ENCODE measurements at places on chromosomes 7 and 10.

DNA sequence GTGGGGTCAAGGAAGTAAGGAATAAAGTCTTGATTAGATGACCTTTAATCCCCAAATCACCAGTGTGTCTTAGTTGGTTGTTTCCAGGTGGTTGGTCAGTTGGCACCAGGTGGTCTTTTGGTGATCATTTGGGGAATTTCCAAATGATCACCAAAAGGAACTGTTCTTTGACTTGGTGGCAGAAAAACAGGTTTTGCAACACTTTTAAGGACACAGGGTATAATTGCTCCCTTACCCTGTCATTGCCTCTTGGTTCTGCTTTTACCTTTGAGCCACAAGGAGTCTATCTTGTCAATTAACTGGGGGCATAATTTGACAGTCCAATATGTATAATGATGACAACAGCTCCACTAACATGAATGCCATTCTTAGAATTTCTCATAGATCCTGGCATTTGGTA, 104.2 kb downstream of the ADK start:
- no peak for DNase-seq

DNA sequence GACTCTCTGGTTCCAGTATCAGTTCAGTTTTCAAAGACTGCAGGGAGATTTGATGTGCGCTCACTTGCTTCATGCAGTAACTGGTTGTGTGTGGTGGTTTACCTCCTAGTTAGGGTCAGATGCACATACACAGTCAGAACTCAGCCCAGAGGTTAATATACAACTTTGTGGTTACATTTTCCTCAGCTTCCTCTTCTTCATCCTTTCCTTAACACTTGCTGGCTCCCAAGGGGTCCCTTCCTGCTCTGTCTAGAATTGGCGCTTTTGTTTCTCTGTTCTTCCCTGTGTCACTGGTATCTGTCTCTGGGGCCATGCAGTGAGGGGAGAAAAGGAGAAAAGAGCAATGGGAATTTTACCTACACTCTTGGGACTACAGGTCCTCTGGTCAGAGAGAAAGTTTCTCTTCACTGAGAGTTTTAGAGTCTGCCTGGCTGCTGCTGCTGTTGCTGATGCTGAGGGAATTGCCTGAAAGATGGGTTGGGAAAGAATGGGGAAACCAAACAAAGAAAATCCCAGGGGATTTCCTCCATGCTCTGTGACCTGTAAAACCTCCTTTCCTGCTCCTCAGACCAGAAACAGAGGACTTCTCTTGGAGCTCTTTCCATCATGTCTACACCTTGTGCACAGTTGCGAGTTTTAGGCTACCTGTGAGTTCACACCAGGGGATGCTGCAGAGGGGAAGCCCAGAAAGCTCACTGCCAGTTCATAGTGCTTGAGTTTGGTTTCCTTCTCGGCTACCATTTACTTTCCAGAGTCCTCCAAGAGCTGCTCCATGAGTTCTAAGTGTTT, 74.6 kb downstream of the WDFY4 start:
- no peak for DNase-seq

DNA sequence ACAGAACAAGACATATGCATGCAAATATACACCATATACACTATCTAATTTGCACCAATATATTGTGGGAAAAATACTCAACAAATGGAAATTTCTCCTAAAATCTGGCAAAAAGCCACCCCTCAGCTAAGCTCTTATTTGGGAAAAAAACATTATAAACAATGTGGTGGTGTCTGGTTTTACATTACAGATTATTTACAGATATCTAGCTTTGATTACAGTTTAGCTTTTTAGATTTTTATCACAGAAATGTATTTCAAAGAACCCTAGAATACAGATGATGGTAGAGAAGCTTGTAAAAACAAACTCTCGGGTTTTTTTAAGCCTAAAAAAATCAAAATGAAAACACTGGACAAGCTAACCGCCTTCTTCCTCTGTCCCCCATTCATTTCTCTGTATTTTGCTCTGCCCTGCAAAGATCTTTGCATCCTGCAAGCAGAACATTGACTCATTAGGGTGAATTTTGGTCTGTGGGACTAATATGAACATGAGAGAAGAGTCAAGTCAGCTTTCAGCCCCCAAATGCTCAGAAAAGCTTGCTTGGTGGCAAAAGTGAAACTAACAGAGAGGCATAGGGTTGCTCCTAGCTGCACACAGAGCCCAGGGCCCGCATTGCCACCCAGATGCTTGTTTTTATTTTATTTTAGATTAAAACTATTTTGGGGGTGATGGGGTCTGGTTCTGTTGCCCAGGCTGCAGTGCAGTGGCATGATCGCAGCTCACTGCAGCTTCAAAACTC, 88.8 kb upstream of the LYZL1 start:
- no peak for DNase-seq

DNA sequence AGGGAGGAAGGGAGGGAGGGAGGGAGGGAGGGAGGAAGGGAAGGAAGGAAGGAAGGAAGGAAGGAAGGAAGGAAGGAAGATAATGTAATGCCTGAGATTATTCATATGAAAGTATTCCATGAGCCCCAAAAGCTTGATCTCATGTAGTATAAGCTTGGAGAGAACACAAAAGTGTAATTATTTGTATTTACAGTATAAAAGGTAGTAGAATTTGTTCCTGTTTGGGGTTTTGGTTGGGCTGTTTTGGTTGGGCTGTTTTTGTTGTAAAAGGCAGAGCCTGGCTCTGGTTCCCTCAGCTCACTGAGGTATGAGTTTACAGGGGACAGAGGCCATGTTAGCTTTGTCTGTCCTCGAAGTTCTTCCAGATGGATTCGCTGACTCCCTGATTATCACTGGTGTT, 45.3 kb upstream of the EBLN1 start:
- DNase-seq, result no peak

DNA sequence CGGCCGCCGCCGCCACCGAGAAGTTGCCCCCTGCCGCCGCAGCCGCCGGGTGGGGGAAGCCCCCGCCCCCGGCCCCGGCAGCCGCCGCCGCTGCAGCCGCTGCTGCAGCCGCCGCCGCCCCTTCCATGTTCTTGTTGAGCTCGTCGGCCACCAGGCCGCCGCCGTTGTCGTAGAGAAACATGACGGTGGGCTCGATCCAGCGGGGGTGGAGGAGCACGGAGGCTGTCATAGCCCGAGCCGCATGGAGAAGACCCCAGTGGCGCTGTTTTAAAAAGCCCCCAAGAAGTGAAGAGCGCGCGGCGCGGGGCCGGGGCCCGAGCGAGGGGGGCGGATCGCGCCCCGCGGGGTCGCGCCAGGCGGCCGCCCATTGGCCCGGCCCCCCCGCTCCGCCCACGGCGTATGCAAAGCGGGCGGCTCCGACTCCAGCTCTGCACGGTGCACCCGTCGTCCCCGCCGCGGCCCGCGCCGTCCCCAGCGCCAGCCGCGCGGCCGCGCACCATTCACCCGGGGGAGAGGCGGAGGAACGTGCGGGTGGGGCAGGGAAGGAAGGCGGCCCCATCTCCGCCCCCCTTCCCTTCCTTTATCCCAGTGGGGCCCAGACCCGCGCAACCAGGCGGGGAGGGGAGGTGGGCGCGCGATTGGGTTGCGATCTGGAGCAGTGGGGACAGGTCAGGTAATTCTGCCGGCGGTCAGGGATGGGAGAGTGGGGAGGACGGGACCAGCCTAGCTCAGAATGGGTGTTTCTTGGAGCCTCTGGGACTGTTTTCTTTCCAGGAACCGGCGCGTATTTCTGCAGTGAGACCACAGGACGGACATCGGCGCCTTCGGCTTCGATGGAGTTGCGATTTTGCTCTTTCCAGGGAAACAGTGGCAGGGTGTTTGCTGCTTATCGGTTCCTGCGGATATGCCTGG, at the start of gene HOXA13:
HOXA13 (minus strand) TSS at position 243 of the 912 bp plus-strand sequence; CDS start at position 229, 14 bp downstream.
- DNase-seq, result peak; percentile 29
